ENCODE measurements at places on chromosomes 2 and 18.

- no peaks in the 10 kb centered on the region for H3K4me1 ChIP-seq
- DNase-seq = no peak
- no peak overlapping the region for H3K27ac ChIP-seq
- H3K4me3 ChIP-seq = no peak overlapping the region
- H3K27me3 ChIP-seq = no peaks in the 10 kb centered on the region
- no peaks in the 10 kb centered on the region for H3K36me3 ChIP-seq
These were observed 1135.1 kb upstream of the CRIM1 start for GRCh38 chr2:35220461-35220860.

GRCh38 chr2:21332993-21333625 lies 209.3 kb downstream of the TDRD15 start:
- H3K4me1 ChIP-seq = no peaks in the 10 kb centered on the region
- H3K27me3 ChIP-seq = no peaks in the 10 kb centered on the region
- no peak for DNase-seq
- H3K4me3 ChIP-seq = no peak overlapping the region

DNA sequence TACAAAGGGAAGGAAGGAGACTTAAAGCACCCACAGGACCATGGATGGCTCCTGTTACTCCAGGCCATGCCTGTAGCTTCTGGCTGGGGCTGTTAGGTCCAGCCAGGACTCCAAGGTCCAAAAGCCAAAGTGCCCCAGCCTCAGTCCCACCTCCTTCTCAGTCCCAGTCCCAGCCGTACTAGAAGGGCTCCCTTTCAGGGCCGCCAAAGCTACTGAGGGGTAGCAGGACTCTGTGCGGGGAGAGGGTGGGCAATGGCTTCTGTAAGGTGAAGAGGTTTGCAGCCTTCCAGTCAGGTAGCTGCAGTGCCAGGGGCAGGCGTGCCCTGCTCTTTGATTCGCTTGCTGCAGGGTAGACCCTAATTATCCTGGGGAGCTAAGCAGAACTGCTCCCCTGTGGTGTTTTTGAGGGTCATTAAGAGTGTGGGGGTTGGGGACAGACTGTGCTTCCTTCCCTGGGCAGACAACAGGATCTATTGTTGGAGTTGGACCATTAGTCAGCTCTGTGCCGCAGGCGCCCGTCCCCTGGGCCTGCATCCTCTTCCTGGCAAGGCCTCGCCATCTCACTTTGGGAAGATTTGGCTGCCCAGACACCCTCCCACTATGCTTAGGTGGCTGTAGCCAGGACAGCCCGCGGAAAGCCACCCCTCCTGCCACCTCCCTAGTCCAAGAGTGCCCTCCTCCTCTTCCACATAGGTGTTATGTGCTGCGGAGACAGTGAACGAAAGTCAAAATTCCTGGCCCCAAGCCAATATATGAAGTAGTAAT lies 118.8 kb downstream of the ZBTB7C start:
- H3K27me3 ChIP-seq = peaks cover 6% of the 10 kb centered on the region
- H3K4me3 ChIP-seq = no peak overlapping the region
- DNase-seq = no peak
- no peak overlapping the region for H3K27ac ChIP-seq
- no peaks in the 10 kb centered on the region for H3K4me1 ChIP-seq
- no peaks in the 10 kb centered on the region for H3K36me3 ChIP-seq

DNA sequence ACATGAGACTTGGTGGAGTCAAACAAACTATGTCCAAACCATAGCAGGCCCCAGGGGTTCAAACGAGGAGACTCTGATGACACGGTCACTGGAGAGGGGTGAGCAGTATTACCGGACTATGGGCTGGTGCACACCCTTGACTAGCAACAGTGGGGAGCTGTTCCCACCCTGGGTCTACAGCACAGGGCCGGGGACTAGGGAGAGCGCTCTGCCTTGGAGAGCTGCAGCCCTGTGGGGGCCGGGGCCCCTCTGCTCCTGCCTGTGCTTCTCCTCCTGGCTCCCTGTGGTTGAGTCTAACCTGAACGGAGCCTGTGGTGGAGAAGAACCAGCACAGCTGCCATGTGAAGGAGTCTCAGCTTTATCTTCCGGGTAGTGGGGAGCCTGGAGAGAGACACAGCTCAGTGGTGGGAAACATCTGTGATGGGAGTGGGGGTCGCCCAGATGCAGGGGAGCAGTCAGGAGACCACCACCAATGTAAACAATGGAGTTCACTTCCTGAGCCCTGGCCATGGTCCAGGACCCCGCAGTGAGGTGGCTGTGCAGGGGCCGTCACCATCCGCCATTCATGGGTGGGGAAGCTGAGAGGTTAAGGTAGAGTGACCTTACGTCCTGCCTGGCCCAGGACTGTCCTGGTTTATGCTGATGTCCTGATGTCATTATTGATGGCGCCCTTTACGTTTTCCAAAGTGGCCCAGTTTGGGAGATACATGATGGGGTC lies 195.7 kb upstream of the TWIST2 start:
- no peak for DNase-seq
- H3K27me3 ChIP-seq = peaks cover 2% of the 10 kb centered on the region
- H3K4me3 ChIP-seq = no peak overlapping the region

- no peak overlapping the region for H3K4me3 ChIP-seq
- H3K27me3 ChIP-seq = no peaks in the 10 kb centered on the region
- no peaks in the 10 kb centered on the region for H3K4me1 ChIP-seq
- no peak overlapping the region for H3K27ac ChIP-seq
- peaks cover 28% of the 10 kb centered on the region for H3K36me3 ChIP-seq
These were observed 28.4 kb downstream of the FAM228A start for GRCh38 chr2:24203029-24203786.

DNA sequence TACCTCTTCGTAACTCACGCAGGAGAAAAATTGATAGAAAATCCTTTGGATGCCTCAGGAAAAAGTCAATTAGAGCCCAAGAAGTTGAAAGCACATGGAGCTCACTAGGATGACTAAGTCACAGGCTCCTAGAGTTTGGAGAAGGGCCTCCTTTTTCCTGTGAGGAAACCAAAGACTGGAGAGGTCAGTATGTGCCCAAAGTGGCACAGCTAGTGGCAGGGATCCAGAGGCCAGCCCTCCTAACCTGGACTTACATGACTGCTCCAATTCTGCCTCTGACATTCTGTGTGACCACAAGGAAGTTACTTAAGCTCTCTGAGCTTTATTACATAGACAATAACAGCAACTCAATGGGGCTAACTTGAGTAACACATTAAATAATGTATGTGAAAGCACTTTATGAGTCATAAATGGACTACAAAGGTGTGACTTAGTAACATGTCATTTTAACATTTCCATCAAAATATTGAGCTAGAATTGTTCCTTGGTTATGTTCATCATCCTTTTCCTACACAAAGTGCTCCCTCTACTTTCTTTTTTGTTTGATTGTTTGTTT lies 91.6 kb downstream of the DHRS9 start:
- H3K4me1 ChIP-seq = no peaks in the 10 kb centered on the region
- H3K4me3 ChIP-seq = no peak overlapping the region
- no peaks in the 10 kb centered on the region for H3K36me3 ChIP-seq
- H3K27ac ChIP-seq = no peak overlapping the region
- peaks cover 14% of the 10 kb centered on the region for H3K27me3 ChIP-seq

- H3K27ac ChIP-seq = no peak overlapping the region
- H3K4me1 ChIP-seq = peaks cover 22% of the 10 kb centered on the region
- no peak overlapping the region for H3K4me3 ChIP-seq
- H3K36me3 ChIP-seq = no peaks in the 10 kb centered on the region
These were observed 52.6 kb upstream of the HS6ST1 start for GRCh38 chr2:128371248-128371630.

GRCh38 chr2:238521870-238522269 lies 95.1 kb downstream of the ASB1 start:
- no peaks in the 10 kb centered on the region for H3K4me1 ChIP-seq
- no peaks in the 10 kb centered on the region for H3K27me3 ChIP-seq
- no peak overlapping the region for H3K27ac ChIP-seq
- no peaks in the 10 kb centered on the region for H3K36me3 ChIP-seq

DNA sequence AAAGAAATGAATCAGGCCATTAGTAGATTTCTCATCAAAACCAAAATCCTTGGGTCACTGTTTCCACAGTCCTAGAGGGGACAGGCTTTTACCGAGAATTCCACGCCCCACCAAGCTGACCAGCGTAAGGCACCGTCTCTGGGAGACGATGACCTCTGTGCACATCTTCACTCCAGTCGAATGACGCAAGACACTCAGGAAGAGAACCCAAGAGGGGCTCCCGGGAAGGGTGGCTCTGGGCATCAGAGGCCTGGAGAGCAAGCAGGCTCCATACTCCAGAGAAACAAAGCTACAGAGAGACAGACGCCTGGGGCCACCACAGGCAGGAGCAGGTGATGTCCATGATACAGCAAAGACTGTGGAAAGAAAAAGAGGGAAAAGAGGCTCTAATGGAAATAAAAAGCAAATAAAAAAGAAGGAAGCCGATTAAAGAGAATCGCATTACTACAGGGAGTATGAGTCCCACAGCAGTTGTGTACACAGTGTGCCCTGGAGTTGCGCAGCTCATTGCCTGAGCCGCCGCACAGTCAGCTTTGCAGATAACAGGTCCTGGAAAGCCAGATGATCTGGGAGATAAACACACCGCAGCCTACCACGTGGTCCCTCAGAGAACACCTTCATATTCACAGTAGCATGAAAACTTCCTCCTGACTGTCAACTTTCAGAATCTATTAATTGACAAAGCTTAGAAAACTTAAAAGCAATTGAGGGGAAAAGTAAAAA lies 572.7 kb upstream of the SALL3 start:
- no peak for DNase-seq
- H3K27me3 ChIP-seq = peaks cover 4% of the 10 kb centered on the region
- H3K36me3 ChIP-seq = no peaks in the 10 kb centered on the region
- peaks cover 9% of the 10 kb centered on the region for H3K4me1 ChIP-seq

- no peak overlapping the region for H3K27ac ChIP-seq
- no peak overlapping the region for H3K4me3 ChIP-seq
- no peaks in the 10 kb centered on the region for H3K4me1 ChIP-seq
- peaks cover 2% of the 10 kb centered on the region for H3K27me3 ChIP-seq
These were observed 22.2 kb downstream of the TANC1 start for GRCh38 chr2:158990397-158991214.

DNA sequence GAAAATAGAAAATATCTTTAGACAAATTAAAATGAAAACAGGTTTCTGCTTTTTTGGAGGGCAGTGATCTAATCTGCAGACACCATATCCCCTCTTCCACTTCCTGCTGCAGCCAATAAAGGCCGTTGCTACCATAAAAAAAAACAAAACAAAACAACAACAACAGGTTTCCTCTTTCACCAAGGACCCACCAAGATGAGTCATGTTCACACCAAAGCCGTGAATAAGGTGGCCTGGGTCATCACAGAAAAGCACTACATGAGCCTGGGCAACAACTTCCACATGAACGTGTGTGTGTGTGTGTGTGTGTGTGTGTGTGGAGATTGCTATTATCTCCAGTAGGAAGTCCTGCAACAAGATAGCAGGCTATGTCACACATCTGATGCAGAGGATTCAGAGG lies 24.8 kb upstream of the TFCP2L1 start:
- DNase-seq = no peak
- H3K36me3 ChIP-seq = no peaks in the 10 kb centered on the region
- H3K27ac ChIP-seq = no peak overlapping the region

DNA sequence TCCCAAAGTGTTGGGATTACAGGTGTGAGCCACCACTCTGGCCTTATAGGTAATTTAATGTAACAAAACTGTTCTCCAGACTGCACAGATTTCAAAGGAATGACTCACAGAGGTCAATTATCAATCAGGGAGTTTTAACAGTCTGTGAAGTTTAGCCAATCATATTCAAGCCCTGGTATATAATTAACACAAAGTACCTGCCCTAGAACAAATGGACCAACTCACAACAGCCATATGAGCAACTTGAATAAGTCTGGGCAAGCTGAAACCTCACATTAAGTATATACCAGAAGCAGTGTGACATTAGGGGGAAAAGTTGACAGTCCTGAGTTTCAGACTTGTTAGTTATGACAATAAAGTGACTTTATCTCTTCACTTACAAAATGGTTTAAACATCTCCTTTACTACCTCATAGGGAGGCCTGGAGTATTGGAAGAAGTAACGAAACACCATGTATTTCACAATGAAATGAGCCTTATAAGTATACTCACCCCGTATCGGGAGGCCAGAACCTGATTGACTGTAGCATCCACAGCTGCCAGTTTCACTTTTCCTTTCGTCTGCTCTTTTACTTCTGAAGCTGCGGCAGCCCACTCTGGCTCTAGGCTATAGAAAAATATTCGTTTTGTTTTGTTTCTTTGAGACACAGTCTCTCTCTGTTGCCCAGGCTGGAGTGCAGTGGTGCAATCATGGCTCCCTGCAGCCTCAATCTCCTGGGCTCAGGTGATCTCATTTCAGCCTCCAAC lies 22.2 kb downstream of the PDIA6 start:
- H3K4me3 ChIP-seq = peak overlapping the region; percentile 14
- no peaks in the 10 kb centered on the region for H3K27me3 ChIP-seq
- H3K4me1 ChIP-seq = peaks cover 21% of the 10 kb centered on the region
- peak; percentile 35 for DNase-seq
- H3K27ac ChIP-seq = peak overlapping the region; percentile 36
- peaks cover 82% of the 10 kb centered on the region for H3K36me3 ChIP-seq

DNA sequence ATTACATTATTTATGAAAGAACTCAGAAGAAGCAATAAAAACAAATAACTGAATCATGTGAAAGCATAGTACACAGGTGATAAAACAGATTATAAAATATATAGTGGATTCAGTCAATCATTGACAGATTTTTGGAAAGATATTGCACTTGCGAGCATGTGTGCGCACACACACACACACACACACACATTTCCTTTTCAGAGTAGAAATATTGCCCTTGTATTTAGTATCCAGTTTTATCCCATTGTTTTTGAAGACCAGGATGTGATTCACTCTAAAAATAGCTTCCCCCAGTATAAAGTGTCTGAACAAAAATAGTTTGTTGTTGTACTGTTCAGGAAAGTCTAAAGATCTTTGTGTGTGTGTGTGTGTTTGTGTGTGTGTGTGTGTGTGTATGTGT lies 145.5 kb downstream of the CALCRL start:
- no peaks in the 10 kb centered on the region for H3K4me1 ChIP-seq
- H3K36me3 ChIP-seq = no peaks in the 10 kb centered on the region
- no peak for DNase-seq
- no peaks in the 10 kb centered on the region for H3K27me3 ChIP-seq
- no peak overlapping the region for H3K4me3 ChIP-seq

GRCh38 chr18:5853253-5853652 lies 42.1 kb downstream of the TMEM200C start:
- no peak overlapping the region for H3K27ac ChIP-seq
- no peak overlapping the region for H3K4me3 ChIP-seq
- DNase-seq = no peak
- no peaks in the 10 kb centered on the region for H3K27me3 ChIP-seq
- no peaks in the 10 kb centered on the region for H3K36me3 ChIP-seq
- H3K4me1 ChIP-seq = no peaks in the 10 kb centered on the region

- peaks cover 1% of the 10 kb centered on the region for H3K4me1 ChIP-seq
- no peaks in the 10 kb centered on the region for H3K36me3 ChIP-seq
- no peak for DNase-seq
These were observed 321.0 kb upstream of the HS6ST1 start for GRCh38 chr2:128639693-128640092.

GRCh38 chr2:200523158-200523557 lies 2.8 kb upstream of the SGO2 start:
- H3K27ac ChIP-seq = no peak overlapping the region
- peaks cover 10% of the 10 kb centered on the region for H3K27me3 ChIP-seq
- no peak for DNase-seq
- peaks cover 20% of the 10 kb centered on the region for H3K4me1 ChIP-seq

- H3K4me1 ChIP-seq = no peaks in the 10 kb centered on the region
- no peak for DNase-seq
- peaks cover 48% of the 10 kb centered on the region for H3K27me3 ChIP-seq
- H3K27ac ChIP-seq = no peak within 1 kb of the TSS
These were observed at the start of gene MLPH for GRCh38 chr2:237486819-237487448. TSS of gene MLPH (plus strand) at chr2:237487251. CDS start at chr2:237493427, 6,176 bp downstream.

All from activated CD8-positive, alpha-beta T cell treated with anti-CD3 and anti-CD28 coated beads, Interleukin-2, amount 10 ng/mL, durations not matched to agents 7 days and 5 days (primary cell).